ENCODE measurements at places on chromosomes 6 and 20. TPM values are rescaled to one million over a fixed set of nuclear protein-coding genes. Genes with fewer than 3 reads are reported as not detected.

The VWA7 gene
- 1.2 TPM for total RNA-seq

DNA sequence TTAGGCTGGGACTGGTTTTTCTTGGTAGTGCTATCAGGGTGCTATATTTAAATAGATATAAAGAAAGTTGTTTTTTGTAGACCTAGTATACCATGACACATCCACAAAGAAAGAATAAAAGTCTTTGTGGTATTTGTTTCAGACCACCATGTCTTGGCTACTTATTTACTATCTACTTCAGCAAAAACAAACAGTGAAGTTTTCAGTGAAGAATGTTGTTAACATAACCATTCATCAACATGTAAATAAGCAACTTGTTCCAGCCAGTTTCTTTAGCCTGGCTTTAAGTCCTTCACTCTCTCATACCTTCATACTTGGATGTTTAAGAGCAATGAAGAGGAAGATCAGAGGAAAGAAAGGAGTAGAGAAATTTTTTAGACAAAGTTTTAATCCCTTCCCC is 624.1 kb downstream of the CD109 start:
- no peak overlapping the region for H3K4me3 ChIP-seq
- peak; percentile 19 for DNase-seq
- H3K4me1 ChIP-seq: no peaks in the 10 kb centered on the region
- H3K27me3 ChIP-seq: no peaks in the 10 kb centered on the region

- DNase-seq: peak; percentile 44
- no peak overlapping the region for H3K4me3 ChIP-seq
- H3K4me1 ChIP-seq: peaks cover 26% of the 10 kb centered on the region
- H3K27me3 ChIP-seq: peaks cover 8% of the 10 kb centered on the region
These were observed 68.8 kb downstream of the FGD2 start for GRCh38 chr6:37074053-37074827.

- no peak overlapping the region for H3K4me3 ChIP-seq
- no peak for DNase-seq
- no peaks in the 10 kb centered on the region for H3K36me3 ChIP-seq
- peaks cover 4% of the 10 kb centered on the region for H3K27me3 ChIP-seq
- no peak overlapping the region for H3K27ac ChIP-seq
- no peaks in the 10 kb centered on the region for H3K4me1 ChIP-seq
These were observed 286.2 kb downstream of the DHX35 start for GRCh38 chr20:39248171-39248861.

DNA sequence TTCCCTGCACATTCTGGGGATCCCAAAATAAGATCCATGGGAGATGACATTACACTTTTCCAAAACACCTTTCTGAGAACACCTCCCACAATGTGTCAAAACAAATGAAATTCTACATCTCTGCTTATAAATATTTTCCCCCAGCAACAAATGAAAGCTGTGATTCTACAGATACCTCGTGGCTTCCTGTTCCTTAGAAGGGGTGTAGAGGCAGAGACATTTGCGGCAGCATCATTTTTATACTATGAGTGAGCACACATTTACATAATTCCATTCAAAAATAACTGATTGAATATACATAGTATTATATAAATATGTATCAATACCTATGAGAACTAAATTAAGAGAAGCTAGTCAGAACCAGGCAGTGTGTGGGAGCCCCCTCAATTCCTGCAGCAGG is 213.9 kb upstream of the JARID2 start:
- no peak overlapping the region for H3K27ac ChIP-seq

The HLA-DQA2 gene
- total RNA-seq: 0.13 TPM

The ZNF337 gene
- 22.6 TPM for total RNA-seq

DNA sequence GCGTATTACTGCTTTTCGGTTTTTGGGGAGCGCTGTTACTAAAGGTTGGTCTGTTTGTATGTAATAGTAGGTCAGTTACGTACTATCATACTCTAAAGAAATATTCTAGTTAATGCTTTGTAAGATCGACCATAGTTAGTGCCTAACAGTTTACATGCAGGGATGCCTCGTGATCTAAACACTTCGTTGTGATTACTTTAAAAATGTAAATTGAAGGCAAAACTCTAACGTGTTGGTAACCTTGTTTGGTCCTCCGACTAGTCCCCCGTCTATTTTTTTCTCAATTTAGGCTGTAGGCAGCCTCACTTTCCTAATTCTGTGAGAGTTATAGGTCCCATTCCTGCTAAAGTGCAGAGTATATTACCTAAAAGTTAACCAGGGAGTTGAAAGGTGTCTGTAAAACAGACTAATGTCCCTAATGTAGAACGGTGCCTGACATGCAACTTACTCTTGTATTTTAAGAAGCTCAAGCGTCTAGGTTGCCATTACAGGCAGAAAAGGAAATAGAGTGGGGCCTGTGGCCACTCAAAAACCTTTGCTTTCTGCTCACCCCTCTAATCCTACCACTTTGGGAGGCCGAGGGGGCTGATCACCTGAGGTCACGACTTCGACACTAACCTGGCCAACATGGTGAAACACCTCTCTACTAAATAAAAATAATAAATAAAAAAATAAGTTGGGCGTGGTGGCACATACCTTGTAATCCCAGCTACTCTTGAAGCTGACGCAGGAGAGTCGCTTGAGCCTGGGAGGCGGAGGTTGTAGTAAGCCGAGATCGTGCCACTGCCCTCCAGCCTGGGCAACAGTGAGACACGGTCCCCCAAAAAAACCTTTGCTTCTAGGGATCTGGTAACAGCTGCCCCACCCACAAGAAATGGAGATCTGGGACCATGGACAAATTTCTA is 37.8 kb downstream of the HFE start:
- DNase-seq: peak; percentile 53
- peak overlapping the region; percentile 74 for H3K4me3 ChIP-seq
- peaks cover 6% of the 10 kb centered on the region for H3K36me3 ChIP-seq

- H3K27ac ChIP-seq: no peak overlapping the region
- peaks cover 3% of the 10 kb centered on the region for H3K27me3 ChIP-seq
- peaks cover 4% of the 10 kb centered on the region for H3K4me1 ChIP-seq
- no peaks in the 10 kb centered on the region for H3K36me3 ChIP-seq
These were observed 228.0 kb upstream of the TAB2 start for GRCh38 chr6:149089510-149089909.

- no peaks in the 10 kb centered on the region for H3K27me3 ChIP-seq
- H3K4me3 ChIP-seq: no peak overlapping the region
- no peak for DNase-seq
- H3K27ac ChIP-seq: no peak overlapping the region
- no peaks in the 10 kb centered on the region for H3K4me1 ChIP-seq
- no peaks in the 10 kb centered on the region for H3K36me3 ChIP-seq
These were observed 39.2 kb downstream of the ANKS1A start for GRCh38 chr6:34928220-34928619.

The PSORS1C2 gene
- total RNA-seq: not detected

The LY6G6D gene
- total RNA-seq: 0.58 TPM

DNA sequence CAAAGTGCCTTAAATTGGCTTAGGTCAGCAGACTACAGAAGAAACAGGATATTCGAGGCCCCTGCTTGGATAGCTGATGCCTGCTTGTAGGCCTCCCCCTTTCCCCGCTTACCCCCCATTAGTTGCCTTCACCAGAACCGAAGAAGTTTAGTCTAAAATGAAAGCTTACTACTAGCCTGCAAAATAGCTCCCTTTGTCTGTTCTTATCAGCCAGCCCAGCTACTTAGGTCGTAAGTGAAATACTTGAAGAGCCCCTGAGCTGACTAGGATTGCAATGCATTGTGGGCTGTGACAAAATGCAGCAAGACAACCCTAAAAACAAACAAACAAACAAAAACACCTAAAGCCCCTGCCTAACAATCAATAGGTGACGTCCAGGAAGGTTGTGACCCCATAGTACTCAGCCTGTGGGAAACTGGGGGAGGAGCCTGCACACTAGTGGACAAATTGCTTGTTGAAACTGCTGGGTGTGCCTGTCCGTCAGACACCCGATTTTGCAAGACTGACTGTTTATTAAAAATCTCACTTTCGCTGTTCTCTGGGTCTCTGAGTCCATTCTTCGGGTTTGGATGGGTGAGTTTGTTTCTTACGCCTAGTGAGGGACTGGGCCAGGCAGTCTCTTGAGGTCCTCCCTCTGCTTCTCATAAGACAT is 105.0 kb upstream of the DUSP22 start:
- no peak for DNase-seq
- H3K36me3 ChIP-seq: no peaks in the 10 kb centered on the region
- no peak overlapping the region for H3K27ac ChIP-seq
- H3K4me3 ChIP-seq: no peak overlapping the region

DNA sequence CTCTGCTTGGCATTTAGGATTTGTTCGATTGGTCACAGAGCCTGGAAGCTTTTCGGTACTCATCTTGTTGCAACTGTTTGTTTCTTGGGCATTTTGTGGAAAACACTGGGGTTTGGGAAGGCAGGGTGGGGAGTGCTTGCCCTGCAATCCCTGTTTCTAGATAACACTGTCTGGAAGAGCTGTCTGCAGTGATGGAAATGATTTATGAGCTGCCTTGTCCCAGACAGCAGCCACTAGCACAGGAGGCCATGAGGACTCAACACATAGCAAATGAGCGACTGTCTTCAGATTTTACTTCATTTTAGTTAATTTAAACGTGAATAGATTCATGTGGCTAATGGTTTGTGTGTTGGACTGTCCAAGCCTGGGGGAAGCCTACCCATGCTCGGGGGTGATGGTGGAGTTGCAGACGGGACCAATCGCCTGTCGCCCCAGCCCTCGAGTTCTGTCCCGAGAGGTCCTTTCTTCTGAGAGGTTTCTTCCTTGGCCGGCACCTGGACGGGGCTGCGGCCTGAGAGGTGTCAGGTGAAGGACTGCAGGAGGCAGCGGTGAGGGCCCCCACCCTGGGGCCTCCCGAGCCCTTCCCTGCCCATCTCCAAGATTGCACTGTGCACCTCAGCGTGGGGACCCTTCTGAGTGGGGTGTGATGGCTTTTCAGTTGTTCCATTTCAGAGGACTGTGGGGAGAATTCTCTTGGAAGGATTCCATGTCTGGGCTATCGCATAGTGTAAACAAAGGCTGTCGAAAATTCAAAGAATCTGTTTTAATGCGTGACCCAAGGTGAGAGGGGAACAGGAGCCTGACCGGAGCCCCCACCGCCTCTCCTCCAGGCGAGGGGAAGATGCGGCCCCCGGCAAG is 55.4 kb downstream of the SMOC2 start:
- H3K36me3 ChIP-seq: no peaks in the 10 kb centered on the region
- H3K27ac ChIP-seq: no peak overlapping the region
- no peak for DNase-seq
- H3K4me3 ChIP-seq: no peak overlapping the region

DNA sequence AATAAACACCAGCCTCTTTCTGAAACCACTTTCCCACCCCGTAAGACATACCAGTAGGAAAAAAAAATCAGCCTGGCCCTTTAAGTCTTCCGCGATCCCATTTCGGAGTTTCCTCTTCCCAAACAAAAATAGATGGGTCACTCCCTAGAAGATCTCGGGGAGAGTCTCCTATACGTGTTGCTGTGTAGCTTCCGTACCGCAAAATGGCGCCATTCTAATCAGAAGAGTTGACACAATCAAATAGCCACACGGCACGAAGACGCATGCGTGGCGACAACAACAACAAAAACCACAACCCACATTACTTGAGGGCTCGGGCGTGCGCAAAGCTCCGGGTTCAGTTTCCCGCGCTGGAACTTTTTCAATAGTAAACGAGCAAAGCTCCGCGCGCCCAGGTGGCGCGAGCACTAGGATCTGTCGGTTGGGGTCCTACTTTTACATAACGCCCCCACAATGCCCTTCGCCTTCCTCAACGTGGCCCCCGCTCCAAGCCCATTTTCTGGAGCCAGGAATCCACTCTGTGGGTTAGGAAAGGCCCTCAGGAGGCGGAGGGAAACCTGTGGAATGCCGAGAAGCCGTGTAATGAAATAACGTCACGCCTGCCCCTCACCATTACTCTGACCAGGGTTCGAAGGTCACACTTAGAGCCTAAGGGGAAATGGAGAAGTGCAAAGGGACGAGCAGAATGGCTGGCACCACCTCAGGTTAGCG is at the start of gene GPANK1:
TSS of gene GPANK1 (minus strand) at position 208 of the 711 bp plus-strand sequence. CDS start 519 bp downstream, outside the sequence.
- DNase-seq: peak; percentile 99
- peak within 1 kb of the TSS; percentile 100 for H3K27ac ChIP-seq
- H3K4me3 ChIP-seq: peak within 1 kb of the TSS; percentile 70

- no peak overlapping the region for H3K4me3 ChIP-seq
- peaks cover 63% of the 10 kb centered on the region for H3K36me3 ChIP-seq
- peaks cover 3% of the 10 kb centered on the region for H3K4me1 ChIP-seq
- no peak overlapping the region for H3K27ac ChIP-seq
- H3K27me3 ChIP-seq: no peaks in the 10 kb centered on the region
These were observed 69.0 kb downstream of the MOCS1 start for GRCh38 chr6:39865011-39865888.

- DNase-seq: no peak
- no peaks in the 10 kb centered on the region for H3K27me3 ChIP-seq
- no peak overlapping the region for H3K4me3 ChIP-seq
- no peak overlapping the region for H3K27ac ChIP-seq
- H3K4me1 ChIP-seq: no peaks in the 10 kb centered on the region
- H3K36me3 ChIP-seq: peaks cover 3% of the 10 kb centered on the region
These were observed 90.7 kb downstream of the AKAP7 start for GRCh38 chr6:131225959-131226358.
